Daoy (cell line): ENCODE measurements at places on chromosomes 7 and 10.

- DNase-seq: peak; percentile 42
These were observed 598.8 kb downstream of the SUGCT start for GRCh38 chr7:40733578-40733977.

DNA sequence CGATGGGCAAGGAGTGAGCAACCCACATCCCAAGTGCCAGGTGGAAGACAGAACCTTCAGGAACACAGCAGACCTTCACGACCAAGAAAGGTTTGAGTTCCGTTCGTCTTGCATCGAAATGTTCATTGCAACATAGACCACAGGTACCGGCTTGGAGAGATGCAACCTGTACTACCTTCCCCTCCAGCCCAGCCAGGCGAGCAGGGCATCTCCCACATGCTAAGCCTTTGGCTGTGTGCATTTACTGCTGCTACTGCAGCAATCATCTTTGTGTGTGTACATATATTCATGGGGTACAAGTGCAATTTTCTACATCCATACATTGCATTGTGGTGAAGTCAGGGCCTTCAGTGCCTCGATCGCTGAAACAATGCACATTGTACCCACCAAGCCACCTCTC is 58.8 kb downstream of the CTBP2 start:
- no peak for DNase-seq

DNA sequence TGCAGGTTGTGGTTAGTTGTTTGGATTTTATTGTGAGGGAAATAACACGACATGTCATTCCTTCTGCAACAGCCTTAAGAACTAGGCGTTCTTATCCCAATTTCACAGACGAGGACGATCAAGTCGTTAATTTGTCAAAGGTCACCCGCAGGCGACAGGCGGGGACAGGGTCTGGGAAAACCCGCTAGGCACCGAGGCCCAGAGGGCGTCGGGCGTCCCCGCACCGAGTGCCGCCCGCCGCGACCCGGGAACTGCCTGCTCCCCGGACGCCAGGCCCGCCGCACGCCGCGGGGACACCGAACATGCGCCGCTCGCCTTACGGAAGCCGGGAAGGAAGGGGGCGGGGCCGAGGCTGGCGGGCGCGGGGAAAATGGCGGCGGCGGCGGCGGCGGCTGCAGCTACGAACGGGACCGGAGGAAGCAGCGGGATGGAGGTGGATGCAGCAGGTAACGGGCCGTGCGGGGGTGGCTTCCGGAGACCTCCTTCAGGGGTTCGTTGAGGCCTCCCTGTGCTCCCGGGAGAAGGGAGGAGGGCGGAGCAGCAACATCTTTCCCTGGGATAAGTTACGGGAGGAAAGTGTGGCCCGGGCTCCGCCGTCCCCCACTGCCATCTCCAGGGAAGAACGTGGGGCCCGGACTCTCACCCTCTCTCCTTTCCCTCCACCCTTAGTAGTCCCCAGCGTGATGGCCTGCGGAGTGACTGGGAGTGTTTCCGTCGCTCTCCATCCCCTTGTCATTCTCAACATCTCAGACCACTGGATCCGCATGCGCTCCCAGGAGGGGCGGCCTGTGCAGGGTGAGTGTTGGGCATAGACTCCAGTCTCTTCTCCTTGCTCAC is at the start of gene COPS6:
TSS of gene COPS6 (plus strand) at position 349 of the 837 bp plus-strand sequence. CDS start at position 371, 22 bp downstream.
- peak; percentile 95 for DNase-seq

GRCh38 chr7:150374026-150374425 is 5.1 kb upstream of the ZNF775 start:
- no peak for DNase-seq

- DNase-seq: no peak
These were observed 32.2 kb downstream of the PLXNA4 start for GRCh38 chr7:132544025-132544424.
